ENCODE measurements at places on chromosomes 3 and 15.
A peak's percentile ranks its signal among the peaks of the same experiment; 100 is the strongest.

DNA sequence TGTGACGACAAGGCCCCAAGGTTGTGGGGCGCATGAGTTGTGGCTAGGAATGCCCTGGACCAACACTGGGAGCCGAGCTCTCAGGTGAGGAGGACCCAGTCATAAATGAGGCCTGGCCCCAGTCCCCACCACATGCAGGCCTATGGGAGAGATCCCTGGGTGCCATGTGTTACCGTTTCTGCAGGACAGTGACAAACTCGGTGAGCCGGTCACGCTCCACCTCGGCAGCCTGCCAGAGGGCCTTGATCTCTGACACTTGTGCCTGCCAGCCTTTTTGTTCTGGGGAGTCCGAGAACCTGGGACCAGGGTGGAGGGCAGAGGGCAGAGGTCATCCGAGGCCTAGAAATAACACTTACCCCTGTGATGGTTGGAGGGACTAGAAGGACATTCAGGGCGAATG is 27.7 kb upstream of the HHATL start:
- no peak for DNase-seq

DNA sequence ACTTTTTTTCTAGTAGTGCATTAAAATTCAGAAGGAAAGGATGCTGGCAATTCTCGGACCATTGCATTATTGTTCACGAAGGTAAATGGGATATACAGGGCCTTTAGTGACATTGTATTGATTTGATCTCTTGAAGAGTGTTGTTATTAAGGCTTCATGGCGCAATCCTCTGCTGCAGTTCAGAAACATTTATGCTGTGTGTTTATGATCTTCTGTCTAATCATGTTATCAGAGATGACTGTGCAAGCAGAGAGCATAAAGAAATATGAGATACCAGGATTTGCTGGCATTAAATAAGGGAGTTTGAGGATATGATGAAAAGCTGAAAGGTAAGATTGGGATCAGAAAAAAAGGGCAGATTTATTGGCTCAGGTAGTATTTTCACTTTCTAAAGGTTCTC is 180.6 kb downstream of the EPHA6 start:
- no peak for DNase-seq

GRCh38 chr3:175068587-175068986 is 209.5 kb downstream of the NAALADL2 start:
- DNase-seq: no peak

GRCh38 chr3:135982404-135982761 is 16.9 kb downstream of the PPP2R3A start:
- DNase-seq: no peak

DNA sequence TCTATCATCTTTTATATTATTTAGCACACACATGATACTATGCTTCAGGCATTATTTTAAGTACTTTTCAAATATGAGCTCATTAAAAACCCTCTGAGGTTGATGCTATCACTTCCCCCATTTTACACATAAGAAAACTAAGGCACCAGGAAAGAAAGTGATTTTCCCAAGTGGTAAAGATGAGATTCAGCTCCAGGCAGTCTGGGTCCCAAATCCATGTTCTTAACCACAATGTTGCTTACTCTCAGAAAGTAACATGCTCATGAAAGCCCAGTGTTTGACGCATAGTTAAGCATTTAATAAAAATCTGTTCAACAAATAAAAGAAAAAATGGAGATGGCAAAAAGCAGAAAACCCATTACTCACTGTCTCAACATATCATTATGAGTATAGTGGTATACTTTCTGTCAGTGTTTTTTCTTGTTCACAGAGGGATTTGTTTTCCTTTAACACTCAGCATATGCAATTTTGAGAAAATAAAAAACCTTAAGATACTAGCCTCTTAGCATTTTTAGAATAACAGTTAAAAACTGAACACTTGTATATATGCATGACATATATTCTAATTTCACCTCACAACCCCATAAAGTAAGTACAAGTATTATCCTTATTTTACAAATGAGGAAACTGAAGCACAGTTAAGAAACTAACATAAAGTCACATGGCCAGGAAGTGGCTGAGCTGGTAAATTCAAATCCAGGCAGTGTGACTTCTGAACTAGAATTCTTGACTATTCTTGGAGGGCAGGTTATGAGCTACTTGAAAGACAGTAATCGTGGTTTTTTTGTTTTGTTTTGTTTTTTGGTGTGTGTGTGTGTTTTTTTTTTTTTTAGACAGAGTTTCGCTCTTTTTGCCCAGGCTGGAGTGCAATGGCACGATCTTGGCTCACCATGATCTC is 10.4 kb downstream of the PEAK1 start:
- peak; percentile 72 for DNase-seq

DNA sequence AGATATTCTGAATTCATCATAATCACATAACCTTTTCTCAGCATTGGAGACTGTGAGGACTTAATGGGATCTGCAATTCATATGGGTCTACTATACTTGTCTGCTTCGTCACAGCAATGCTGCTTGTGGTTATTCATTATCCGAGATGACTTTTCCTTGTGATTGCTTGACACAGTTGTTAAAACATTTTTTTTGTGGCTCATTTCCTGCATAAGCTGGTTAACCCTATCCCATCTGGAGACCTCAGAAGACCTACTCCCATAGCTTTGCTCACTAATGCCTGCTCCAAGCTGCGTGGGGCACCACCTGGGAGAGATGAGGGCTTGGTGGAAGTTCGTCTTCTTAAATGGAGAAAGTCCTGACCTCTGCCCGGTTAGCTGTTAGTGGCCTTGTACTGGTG is 360.8 kb downstream of the CHST2 start:
- no peak for DNase-seq

Data from activated CD8-positive, alpha-beta T cell treated with anti-CD3 and anti-CD28 coated beads, Interleukin-2, amount 10 ng/mL, durations not matched to agents 7 days and 5 days (primary cell).